NCI-H1092 (cell line): ENCODE measurements at places on chromosomes 11 and 22.

GRCh38 chr11:37203006-37203405, 605.0 kb upstream of the RAG2 start:
- no peak for DNase-seq

GRCh38 chr22:29260031-29260560, 7.7 kb downstream of the RHBDD3 start:
- DNase-seq: no peak

GRCh38 chr11:85316967-85317366, 310.2 kb downstream of the DLG2 start:
- DNase-seq: peak; percentile 17

- DNase-seq: no peak
Measured at GRCh38 chr11:69686856-69687255, 11.7 kb upstream of the LTO1 start.

GRCh38 chr22:48396785-48397530, 1430.7 kb downstream of the BRD1 start:
- DNase-seq: no peak

DNA sequence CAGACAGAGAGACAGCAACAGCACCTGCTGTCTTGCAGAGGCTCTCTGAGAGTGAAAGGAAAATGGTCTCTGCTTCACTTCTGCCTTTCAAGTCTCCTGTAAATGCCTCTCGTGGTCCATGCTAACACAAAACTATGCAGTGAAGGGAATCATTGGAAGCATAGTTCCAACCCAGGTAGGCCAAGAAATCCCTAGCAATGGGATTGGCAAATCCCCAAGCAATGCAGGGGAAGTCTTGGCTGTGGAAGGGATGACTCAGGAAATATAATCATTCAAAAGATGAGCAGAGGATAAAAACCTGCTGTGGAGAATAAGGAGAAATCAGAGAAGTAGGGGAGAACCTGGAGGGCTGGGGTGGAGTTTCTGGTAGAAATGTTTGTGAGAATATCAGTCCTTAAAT, 216.1 kb upstream of the ZBED5 start:
- DNase-seq: no peak

DNA sequence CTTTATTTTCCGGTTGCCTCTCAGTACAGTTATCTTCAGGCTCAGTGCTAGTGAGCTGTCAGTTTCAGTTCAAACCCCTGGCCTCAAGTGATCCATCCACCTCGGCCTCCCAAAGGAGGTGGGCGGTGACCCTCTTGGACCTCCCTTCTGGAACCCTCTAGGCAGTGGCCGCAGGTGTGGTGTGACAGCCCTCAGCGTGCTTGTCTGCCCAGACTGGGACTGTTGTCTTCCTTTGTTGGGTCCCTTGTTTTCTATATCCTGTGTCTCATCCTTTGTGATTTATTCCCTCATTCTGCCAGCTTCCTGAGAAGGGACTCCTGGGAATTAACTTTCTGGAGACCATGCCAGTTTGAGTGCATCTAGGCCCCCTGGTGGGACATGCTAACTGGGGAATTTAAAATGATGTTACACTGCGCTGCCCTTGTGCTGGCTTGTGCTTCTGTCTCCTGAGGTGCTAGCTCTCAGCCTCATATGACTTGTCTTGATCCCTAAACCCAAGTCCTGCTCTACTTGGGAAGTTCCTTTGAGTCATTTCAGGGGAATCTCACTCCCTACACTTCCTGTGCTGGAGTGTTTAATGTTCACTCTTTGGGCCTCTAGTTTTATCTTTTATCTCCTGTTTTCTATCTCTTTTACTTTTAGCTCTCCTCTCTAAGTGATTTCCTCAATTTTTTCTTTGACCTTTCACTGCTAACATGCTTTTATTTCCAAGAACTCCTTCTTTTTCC, 19.4 kb downstream of the MED15 start:
- no peak for DNase-seq

DNA sequence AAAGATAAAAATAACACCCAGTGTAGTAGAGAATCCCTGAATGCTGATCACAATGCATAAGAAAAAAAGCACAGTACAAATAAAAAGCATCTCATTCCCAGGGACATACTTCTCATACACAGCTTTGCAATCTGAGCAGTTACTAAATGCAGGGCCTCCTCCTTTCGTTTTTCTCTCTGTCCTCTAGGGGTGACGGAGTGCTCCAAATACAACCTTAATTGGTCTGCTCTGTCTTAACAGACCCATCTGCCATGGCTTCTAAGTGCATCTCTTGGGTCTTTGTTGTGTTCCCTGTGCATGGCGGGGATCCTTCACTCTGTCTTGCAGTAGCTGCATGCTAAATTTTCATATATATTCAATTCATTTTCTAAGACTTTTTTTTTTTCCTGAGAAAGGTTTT, 1114.2 kb upstream of the RAG2 start:
- DNase-seq: no peak

GRCh38 chr11:87369888-87370287, 332.2 kb downstream of the TMEM135 start:
- no peak for DNase-seq

- DNase-seq: no peak
Measured at GRCh38 chr11:1390569-1391164, 933 bp downstream of the BRSK2 start.

GRCh38 chr22:36472689-36473088, 8.8 kb downstream of the TXN2 start:
- no peak for DNase-seq

GRCh38 chr22:36644333-36644757, 59.2 kb downstream of the CACNG2 start:
- no peak for DNase-seq

DNA sequence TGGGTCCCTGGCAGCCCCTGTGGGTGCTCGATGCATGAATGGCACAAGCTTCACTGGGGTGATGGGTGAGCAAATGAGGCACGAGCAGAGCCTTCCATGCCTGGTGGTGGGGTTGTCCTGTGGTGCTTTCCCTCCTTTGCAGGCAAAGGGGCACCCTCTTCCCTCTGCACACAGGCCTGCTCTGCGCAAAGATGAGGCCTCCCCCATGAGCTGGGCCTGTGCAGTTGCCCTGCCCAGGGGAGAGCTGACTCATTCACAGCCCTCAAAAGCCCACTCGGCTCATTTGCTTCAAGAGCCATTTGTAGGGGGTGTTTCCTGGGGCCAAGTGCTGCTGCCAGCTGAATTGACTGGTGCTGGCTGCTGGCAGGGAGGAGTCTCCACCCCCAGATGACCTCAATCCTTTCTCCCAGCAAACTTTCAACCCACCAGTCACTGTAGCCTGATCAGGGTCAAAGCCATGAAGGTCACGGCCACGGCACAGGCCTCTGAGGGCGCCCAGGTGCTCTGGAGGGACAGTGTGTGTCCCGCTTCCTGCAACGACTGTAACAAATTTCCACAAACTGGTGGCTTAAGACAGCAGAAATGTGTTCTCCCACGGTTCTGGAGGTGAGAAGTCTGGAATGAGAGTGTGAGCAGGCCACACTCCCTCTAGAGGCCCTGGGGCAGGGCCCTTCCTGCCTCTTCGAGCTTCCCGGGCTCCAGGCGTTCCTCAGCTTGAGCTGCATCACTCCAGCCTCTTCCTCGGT, 48.8 kb upstream of the ANO1 start:
- peak; percentile 39 for DNase-seq

- DNase-seq: no peak
Measured at GRCh38 chr22:45271667-45272201, 13.0 kb upstream of the UPK3A start.

DNA sequence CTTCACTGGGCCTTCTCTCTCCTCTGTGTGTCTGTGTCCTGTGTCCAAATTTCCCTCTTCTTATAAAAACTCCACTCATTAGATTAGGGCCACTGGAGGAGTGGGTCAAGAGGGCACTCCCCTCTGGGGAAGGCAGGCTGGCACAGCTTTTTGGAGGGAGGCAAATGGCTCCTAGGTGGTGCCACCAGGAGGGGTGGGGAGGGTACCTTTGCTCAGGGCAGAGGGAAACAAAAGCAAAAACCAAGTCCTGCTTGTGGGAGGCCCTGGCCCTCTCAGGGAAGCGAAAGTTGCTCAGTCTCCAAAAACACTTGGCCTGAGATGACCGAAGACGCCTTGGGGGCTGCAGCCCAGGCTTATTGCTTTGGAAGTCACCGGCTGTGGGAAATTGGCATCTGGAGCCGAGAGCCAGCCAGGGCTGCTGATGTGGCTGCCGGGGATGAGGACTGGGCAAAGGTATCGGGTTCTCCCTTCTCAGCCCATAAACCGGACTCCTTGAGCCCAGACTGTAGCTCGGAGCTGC, 48.2 kb upstream of the ANO1 start:
- no peak for DNase-seq

DNA sequence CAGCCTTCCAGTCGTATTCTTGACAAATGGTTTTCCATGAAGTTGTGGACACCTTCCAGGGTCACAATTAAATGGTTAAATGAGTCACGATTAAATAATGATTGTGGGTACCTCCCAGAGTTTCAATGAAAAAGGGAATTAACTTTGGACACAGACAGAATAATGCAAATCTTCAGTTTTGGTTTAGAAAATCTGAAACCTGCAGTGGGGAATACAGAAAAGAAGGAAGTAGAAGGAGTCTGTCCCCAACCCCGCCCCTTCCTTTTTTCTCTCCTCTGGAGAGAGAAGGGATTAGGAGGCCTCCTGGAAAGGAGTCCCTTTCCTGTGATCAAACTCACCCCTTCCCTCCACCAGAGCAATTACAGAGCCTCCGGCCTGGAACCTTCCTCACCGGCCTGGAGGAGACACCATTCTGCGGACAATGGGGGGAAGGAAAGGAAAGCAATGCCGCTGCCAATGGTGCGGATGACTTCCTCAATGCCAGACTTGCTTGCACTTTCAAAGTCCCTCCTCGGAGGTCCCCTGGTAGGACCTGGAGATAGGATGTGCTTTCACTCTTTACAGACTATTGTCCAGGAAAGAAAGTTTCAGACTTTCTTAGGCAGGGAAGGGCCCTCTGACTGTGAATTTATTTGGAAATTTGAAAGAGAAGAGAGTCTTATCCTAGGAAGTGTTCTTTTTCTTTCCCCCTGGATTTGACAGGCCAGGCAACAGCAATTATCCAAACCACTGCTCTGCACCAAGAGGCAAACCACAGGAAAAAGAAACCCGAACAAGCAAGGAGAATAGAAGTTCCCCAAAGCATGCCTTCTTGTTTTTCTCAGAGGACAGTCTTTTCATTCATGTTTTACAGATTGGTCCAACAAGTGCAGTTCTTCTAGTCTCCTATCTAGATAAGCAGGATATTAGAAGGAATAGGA, 86.8 kb downstream of the PTPRJ start:
- DNase-seq: no peak

DNA sequence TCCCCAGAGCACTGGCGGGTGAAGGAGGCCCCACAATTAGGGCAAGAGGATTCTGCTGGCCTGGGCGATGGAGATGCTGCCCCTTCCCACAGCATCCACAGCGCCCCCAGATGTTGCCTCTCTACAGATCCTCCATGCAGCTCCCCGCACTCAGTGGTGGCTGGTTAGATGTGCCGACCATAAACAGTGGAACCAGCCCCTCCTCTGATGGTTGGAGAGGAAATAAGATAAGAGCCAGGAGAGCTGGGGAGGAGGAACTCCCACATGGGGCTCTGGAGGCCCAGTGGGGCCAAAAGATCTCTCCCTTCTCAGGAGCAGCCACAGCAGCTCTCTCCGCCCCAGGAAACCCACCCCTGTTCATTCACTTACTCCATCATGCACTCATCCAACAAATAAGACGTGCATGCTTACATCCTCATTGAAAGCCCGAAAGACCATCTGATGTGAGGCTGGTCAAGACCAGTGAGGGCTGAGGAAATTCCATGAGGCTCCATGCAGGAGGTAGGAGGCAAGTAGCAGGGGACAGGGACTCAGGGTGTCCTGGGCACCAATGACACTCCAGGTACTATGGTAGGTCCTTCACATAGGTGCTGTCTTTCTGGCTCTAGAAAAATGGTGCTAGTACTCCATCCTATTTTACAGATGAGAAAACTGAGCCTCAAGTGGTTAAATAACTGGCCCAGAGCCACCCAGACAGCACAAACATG, 1.5 kb downstream of the PTGDR2 start:
- no peak for DNase-seq

- DNase-seq: no peak
Measured at GRCh38 chr11:99693941-99694492, 673.3 kb downstream of the CNTN5 start.

DNA sequence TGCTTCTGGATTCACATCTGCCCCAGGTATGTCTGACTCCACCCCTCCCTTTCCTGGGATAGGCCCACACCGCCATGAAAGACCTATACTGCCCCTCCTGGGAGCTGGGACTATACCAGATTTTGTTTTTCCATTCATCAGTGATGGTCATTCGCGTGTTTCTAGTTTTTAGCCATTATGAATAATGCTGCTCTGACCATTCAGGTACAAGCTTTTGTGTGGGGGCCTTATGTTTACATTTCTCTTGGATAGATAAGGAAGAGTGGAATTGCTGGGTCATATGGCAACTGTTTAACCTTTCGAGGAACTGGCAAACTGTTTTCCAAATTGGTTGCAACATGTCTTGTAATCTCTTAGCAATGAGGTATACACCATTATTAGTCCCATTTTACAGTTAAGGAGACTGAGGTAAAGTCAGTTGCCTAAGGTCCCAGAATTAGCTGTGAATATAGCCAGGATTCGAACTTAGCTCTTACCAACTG, 1.2 kb upstream of the TBC1D10A start:
- no peak for DNase-seq
